ENCODE measurements at places on chromosomes 6 and 20.

DNA sequence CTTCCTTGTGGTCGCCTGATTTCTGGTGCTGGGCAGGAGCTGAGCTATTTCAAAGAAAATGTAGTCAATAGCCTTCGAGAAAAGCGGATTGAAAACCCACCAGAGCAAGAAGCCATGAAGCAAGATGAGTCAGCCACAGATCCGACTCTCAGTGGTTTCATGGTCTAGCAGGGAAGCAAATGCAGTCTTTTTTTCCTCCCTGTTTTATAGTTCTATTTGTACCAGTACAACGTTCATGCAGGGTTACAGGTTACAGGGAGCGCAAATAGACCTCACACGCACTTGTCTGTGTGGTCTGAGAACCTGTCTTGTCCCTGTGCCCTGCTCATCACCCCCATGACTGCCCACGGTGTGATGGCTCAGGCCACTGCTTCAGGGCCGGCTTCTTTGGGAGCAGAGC is 309.8 kb upstream of the SUPT3H start:
- no peak for DNase-seq

DNA sequence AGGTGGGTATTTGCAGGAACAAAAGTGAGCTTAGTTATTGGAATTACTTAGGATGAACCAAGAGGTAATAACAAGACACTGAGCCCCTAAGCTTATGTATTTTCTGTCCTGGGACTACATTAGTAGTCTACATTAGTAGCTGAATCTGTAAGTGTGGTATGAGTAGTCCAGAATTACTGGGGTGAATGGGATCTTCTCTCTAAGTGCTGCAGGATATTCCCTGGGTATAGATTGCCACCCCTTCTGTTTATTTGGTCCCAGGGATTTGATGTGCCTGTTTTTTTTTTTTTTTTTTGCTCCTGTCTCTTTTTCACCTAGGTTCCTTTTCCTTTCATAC is 5.9 kb downstream of the CD2AP start:
- no peak for DNase-seq

DNA sequence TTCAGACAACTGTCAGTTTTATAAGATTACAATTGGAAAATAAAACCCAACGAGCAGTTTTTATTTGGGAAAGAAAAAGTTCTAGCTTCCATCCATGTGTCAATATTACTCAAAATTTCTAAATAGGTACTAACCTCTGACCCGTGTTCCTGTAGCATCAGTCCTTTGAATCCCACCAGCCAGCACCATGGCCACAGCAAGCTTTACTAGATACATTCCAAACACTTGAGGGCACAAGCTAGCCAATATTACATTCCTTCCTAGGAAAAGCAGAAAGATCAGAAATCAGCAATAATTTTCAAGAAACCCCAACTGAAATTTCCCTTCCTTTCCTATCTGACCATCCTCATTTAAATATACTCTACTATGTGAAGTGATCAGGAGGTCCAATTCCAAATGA is 19.2 kb downstream of the ASF1A start:
- no peak for DNase-seq

DNA sequence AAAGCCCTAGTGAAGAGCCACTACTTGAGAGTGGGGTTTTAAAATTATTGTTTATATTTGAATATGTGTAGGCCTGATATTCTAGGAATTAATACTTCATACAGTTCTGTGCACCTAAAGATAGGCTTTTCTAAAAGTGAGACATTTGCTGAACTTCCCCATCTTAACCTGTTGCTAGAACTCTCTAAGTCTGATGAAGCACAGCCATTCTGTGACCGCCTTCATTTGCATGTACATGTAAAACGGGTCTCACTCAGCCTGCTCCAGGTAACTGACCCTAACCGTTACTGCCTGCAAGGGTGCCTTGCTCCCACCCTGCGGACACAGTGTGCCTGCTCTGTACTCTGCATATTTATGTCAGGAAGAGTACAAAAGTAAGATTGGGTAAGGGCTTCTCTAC is 44.3 kb upstream of the IRF4 start:
- no peak for DNase-seq

- no peak for DNase-seq
Measured at GRCh38 chr6:131997429-131998153, 46.4 kb upstream of the CCN2 start.

DNA sequence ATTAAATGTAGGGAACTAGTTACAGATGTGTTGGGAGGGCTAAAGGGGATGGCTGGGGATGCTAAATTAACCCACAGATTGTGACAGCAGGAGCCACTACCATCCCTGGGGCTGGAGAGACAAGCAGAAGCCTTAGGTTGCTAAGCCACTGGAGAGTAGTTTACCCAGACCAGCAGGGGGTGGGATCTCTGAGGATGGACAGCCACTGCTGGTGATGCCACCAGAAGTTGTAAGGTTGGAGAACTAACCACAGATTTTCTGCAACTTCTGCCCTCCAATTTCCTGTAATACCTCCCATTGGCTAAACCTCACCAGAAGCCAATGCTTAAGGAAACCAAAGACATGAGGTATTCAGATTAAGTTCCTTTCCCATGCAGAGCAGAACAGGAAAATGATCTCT is 139.6 kb upstream of the NOX3 start:
- no peak for DNase-seq

GRCh38 chr6:125357515-125358256 is 55.9 kb upstream of the HDDC2 start:
- peak; percentile 83 for DNase-seq

GRCh38 chr20:2210646-2211552 is 84.9 kb upstream of the TGM3 start:
- DNase-seq, result peak; percentile 53

GRCh38 chr6:17472653-17473183 is 79.3 kb downstream of the CAP2 start:
- DNase-seq, result peak; percentile 18

- no peak for DNase-seq
Measured at GRCh38 chr6:31728767-31729514, at the start of gene DDAH2. Gene DDAH2, minus strand, starts transcription at chr6:31729299. Its CDS starts 138 bp downstream, at chr6:31729161.

- no peak for DNase-seq
Measured at GRCh38 chr20:58701431-58702160, 9.0 kb downstream of the NPEPL1 start.

- no peak for DNase-seq
Measured at GRCh38 chr20:62800314-62801259, 4.0 kb upstream of the OGFR start.

DNA sequence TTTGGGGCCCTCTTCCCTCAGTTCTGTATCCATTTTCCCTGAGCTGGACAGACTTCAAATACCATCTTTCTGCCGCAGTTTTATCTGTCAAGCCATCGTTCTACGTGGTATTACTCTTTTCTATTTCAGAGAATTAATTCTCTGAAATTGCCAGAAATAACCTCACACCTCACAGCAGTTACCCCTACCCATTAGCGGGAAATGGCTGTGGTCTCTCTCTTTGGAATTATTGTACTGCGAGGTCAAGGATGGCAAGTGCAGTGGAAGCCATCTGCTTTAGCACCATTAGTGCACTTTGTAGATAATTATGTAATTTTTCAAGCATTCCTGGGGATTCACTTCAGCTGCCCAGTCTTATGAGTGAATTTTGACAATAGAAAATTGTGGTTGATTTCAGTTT is 147.8 kb upstream of the CDH4 start:
- no peak for DNase-seq

GRCh38 chr20:19712721-19713260 is 45.3 kb upstream of the RIN2 start:
- no peak for DNase-seq

All from brain microvascular endothelial cell (primary cell).